ENCODE measurements at places on chromosomes 3 and 15.

DNA sequence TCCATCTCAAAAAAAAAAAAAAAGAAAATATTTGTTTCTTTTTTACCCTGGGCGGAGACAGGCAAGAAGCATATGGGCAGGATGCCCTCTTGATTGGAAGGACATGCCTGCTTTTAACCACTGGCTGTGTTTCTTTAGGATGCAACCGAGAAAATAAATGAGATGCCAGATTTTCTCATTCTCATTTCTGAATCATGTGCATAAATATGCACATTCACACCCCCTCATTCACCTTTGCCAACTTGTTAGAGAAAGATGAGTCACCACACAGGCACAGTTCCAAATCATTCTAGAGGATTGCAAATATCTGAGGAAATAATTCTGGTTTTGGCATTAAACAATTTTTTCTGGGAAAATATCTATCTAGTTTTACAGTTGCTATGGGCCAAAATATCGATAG is 3.3 kb downstream of the LIPH start:
- DNase-seq, result no peak

- DNase-seq, result no peak
Observed at GRCh38 chr3:16173283-16174025, 1.0 kb upstream of the GALNT15 start.

DNA sequence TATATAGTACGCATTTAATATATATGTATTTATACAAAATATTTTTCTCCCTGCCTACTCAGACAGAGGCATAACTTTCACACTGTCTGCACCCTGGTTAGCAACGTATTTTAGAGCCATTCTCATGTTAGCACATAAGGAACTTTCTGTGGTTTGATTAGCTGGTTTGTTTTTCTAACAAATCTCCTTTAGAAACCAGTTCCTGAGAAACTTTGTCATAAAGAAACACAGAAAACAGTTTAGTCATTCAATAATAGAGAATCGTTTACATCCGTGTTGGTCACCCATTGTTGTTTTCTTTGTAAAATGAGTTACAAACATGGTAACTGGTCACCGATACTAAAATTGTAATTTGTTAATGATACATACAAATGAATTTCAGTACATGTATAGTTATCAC is 5.9 kb upstream of the NGRN start:
- no peak for DNase-seq

DNA sequence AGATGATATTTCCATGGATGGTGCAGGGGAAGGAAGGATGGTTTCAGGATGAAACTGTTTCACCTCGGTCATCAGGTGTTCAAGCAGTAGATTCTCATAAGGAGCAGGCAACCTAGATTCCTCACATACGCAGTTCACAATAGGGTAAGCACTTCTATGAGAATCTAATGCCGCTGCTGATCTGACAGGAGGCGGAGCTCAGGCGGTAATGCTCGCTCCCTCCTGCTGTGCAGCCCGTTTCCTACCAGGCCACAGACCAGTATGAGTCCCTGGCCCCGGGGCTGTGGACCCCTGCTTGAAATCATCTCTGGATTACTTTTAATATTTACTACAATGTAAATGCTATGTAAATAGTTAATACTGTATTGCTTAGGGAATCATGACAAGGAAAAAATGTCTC is 241.8 kb downstream of the ROBO2 start:
- DNase-seq, result no peak

DNA sequence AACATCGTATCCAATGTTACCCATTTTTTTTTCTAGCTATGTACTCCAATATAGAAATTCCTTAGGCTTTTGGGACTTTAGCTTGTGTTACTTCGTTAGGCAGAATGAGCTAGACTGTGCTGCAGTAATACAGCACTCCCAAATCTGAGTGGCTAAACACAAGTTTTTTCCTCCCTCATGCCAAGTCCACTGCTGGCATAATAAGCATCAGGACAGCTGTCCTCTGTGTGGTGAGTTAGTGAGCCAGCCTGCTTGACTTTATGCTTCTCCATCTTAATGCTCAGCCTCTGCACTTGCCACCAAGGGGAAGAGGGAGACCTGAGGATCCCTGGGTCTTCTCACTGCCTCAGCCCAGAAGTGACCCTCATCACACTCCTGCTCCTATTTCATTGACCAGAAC is 18.2 kb upstream of the ACOX2 start:
- no peak for DNase-seq

DNA sequence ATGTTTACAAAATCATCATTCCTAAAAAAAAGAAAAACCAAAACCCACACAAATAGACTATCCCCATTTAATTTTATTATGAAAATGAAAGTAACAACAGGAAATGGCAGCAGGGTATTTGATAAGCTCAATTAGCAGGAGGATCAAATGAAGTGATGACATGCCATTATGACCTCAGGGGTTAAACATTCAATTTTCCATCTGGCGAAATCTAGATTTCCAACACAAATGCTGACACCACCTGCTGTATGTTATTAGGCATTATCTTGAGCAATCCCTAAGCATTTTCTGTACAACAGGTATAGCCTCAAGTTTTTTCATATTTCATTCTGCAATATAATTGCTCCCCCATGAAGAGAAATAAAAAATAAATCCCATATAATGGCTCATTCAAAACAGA is 57.1 kb downstream of the SHQ1 start:
- no peak for DNase-seq

DNA sequence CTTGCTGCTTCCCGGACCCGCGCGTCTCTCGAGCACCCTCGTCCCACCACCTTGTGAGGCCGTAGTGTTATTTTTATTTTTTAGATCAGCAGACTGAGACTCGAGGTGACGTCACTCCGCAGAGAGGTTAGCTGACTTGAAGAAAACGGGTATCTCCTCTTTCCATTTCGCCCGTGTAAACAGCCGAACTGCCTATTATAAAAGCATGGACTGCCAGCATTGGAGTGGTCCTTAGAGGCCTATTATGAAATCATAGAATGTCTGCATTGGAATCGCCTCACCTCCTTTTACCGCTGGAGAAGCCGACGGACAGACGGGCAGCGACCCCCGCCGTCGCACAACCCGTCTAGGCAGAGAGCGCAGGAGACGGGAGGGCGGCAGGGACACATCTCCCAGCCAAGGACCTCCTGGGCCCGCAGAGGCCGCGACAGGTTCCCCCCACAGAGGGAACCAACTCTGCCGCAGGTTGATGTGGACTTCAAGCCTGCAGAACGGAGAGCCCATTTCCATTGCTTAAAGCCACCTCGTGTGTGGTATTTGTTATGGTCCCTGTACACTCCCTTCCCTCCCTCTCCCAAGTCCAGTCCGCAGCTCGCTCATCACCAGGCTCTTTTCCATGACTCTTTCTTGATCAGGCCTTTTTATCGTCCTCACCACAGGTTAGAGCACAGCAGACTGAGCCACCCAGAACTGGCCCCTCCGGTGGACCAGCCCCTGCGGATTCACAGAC is 540 bp upstream of the PPP1R2 start:
- DNase-seq, result no peak

DNA sequence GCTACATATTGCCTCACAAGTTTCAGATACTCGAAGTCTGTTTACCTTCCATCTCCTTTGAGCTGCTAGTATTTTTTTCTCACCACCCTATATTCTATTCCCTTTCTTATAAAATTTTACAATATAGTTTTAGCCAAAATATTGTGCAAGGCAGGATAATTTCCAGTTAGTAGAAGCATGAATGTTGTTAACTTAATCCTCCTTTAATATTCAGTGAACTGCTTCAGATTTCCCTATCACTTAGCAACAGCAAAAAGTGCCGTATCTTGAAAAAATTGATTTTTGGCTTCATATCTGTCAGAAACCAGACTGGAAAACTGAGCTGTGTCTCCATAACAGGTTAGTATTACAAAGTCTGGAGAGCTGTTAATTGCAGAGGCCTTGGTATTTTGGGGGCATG is 24.0 kb downstream of the PLSCR4 start:
- no peak for DNase-seq

DNA sequence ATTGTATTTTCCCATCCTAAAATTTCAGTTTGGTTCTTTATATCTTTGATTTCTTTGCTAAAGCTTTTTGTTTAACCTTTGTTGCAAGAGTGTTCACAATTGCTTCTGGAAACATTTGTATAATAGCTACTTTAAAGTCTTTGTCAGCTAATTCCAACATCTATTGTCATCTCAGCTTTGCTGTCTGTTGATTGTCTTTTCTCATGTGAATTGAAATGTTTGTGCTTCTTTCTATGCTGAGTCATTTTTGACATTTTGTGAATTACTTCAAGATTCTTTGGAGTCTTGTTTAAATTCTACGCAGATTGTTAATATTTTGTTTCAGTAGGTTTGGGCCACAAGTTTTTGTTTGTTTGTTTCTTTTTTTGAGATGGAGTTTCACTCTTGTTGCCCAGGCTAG is 73.2 kb downstream of the SUCNR1 start:
- no peak for DNase-seq

- no peak for DNase-seq
Observed at GRCh38 chr3:23944007-23944783, 891 bp upstream of the NR1D2 start.

GRCh38 chr15:89652666-89653065 is 2.6 kb downstream of the KIF7 start:
- DNase-seq, result no peak

- DNase-seq, result no peak
Observed at GRCh38 chr15:59203008-59203407, 3.6 kb upstream of the LDHAL6B start.

- no peak for DNase-seq
Observed at GRCh38 chr3:163655021-163655420, 1423.3 kb downstream of the SI start.

DNA sequence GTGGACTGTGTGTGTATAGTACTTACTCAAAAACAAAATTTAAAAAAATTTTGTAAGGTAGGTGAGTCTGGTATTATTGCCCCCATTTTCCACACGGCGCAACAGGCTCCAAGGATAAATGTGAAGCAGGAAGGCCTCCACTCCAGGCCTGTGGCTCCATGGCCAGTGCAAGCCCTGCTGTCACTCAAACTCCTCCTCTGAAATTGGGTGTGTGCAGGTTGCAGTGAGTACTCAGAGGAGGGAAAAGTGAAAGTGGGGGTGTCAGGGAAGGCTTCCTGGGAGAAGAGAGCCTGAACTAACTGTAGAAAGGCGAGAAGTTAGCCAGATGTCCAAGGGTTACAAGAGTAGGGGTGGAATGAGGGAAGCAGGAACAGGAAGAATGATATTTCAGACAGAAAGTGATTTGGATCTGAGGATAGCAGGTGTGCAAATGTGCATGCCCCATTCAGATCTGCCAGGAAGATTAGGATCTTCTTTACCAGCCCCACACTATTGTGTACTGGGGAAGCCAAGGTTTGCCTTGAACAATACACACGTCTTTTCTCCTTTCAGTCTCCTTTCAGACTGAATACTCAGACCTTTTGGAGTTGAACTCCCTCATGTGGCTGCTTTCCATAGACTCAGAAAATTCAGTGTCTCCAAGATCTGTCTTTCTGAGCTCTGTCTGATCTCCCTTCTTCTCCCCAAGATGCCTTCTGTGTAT is 48.7 kb upstream of the RYK start:
- DNase-seq, result no peak

- DNase-seq, result no peak
Observed at GRCh38 chr3:98874602-98875249, 26.8 kb downstream of the DCBLD2 start.

Measured in activated CD4-positive, CD25-positive, alpha-beta regulatory T cell treated with anti-CD3 and anti-CD28 coated beads, Interleukin-2, amount 50 U/mL, for 72 hours (primary cell).